ENCODE measurements at places on chromosomes 3 and 15.

DNA sequence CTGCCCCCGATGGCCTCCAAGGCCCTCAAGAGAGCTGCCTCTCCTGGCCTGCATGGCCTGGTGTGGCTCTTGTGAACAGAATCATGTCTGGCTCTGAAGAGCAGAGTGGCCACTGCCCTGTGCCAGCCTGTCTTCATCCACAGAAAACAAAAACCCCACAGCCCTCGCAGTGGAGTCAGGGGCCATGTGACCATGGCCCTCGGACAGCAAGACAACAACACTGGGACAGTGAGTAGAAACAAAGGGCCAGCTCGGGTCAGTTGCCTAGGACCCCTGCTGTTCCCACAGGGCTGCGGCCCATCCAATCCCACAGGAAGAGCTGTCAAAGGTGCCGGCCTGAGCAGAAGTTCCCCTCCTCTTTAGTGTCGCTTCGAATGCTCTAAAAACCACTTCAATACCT lies 72.5 kb downstream of the UMPS start:
- no peak for DNase-seq

DNA sequence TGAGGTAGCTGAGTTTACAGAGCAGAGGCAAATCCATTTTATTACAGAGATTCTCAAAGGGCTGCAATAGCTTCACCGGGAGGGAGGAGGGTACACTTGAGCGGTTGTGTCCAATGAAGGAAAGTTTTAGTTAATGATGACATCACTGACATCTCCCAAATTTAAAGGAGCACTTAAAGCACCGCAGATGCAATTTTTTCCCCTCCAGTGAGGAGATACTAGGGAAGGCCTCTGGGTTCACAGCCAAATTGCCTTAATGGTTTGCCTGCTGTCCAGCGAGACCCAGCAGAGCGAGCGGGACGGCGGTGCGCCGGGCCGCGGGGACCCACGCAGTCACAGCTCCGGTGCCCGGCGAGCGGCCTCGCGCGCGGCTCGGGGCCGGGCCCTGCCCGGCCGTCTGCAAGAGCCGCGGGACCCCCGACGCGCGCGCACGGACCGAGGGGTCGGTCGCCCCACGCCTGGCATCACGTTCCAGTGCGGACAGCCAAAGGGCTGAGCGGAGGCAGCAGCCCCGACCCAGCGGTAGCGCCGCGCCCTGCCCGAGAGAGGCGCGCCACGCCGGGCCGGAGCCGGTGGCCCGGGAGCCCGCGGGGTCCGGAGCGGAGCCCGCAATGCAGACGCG lies 160.5 kb upstream of the CHRNA7 start:
- no peak for DNase-seq

GRCh38 chr15:95872366-95872771 lies 458.1 kb upstream of the NR2F2 start:
- DNase-seq = no peak

DNA sequence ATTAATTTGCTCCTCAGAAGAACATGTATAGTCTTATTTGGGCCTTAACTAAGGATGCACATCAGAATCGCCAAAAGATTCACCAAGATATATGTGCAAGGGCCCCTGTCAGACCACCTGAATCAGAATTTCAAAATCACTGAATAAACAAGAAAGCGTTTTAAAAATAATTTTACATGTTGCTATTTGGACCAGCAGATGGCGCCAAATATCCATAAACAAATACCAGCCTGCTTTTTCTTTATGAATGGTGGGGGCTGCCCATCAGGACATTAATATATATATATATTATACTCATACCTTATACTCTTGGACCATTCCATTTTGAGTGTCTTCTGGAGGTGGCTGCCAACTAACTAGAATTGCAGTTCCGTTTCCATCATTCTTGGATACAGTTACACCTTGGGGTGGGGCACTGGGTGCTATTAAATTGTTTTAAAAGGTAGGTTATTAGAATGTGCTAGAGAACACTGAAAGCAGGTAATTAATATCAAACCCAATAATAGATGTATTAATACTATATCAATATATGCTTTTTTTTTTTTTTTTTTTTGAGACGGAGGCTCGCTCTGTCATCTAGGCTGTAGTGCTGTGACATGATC lies 1108.3 kb downstream of the ROBO1 start:
- no peak for DNase-seq

DNA sequence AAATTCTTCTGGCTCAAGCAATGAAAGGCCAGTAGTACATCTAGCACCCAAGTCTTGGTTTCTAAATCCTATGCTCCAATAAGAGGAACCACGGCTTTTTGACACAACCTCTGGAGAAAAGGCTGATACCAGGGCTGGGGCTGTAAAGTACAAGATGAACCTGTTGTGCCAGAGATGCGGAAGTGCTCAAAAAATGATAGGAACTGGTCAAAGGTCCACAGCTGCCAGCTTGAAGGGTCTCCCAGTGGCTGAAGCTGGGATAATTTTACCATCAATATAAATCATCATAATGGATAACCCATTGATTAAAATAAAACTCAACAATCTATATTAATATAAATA lies 558 bp upstream of the NCEH1 start:
- no peak for DNase-seq

GRCh38 chr3:196792771-196793170 lies 53.1 kb downstream of the PAK2 start:
- DNase-seq = no peak

DNA sequence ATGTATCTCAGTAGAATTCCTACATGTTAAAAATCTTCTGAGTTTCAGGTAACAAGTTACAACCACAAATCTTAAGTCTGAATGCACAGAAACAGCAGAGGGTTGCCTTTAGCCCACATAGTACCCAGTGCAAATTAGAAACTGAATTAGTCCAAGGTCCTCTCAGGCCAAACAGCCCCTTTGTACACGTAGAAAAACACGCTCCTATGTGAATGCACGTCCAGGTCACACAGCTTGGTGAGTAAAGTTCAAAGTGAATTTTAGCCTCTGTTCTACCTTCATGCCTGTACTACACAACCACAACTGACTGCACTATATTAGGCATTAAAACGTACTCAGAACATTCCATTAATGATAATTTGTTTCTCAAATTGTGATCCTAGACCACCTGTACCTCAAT lies 46.3 kb downstream of the GYG1 start:
- no peak for DNase-seq

DNA sequence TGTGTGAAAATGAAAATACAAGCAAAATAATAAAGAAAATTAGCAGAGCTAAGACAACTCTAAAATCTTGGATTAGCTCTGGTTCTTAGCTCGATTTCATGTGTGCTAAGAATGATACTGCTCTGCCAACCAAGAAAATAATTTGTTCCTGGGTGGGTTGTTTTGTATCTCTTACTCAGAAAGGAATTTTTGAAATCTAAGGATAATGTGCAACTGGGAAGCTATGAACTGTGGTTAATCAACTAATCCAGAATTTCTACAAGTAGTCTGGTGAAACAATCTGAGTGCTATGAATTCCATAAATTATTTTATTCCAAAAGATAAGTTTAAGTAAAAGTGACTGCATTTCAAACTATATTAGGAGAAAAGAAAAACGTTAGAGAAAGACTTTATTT lies 92.0 kb downstream of the TFDP2 start:
- no peak for DNase-seq

Measured in AG09309 (cell line).